IPS DF 6.9 (cell line): ENCODE measurements at places on chromosomes 16 and 17.

DNA sequence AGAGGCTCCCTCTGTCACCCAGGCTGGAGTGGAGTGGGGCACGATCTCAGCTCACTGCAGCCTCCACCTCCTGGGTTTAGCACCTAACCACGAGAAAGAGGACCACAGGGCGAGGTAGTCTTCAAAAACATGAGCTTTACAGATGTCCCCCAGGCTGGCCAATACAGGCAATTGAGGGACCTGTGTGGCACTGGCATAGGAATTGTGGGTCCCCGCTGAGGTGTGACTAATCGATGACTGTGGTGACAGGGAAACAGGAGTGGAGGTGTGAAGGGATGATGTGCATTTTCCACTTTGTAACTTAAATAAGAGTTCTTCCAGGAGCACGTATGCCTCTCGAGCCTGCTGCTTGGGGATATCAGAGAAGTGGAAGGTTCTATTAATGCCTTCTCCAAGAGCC, 12.6 kb upstream of the ARHGAP17 start:
- H3K36me3 ChIP-seq: no peaks in the 10 kb centered on the region
- no peaks in the 10 kb centered on the region for H3K4me1 ChIP-seq
- no peak overlapping the region for H3K4me3 ChIP-seq
- no peaks in the 10 kb centered on the region for H3K27me3 ChIP-seq
- no peak overlapping the region for H3K27ac ChIP-seq
- DNase-seq: no peak

DNA sequence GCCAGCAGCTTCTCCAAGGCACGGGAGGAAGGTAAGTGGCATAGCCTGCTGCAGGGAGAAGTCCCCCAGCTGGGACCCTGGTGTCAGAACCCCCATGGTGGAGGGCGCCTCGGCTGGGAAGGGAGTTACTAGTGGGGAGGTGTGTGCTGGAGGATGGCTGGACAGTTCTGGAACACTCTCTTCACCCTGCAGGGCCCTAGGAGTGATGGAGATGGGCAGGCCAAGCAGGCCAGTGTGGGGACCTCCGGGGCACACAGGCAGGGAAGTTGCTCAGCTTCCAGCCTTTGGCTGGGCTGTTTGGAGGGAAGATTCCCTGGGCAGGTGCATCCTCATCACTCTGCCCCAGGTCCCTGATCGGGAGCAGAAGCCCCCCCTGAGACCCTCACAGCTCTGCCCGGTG, 696 bp downstream of the C17orf99 start:
- no peak overlapping the region for H3K27ac ChIP-seq
- no peaks in the 10 kb centered on the region for H3K27me3 ChIP-seq
- DNase-seq: no peak
- no peak overlapping the region for H3K4me3 ChIP-seq

- H3K27me3 ChIP-seq: no peaks in the 10 kb centered on the region
- no peaks in the 10 kb centered on the region for H3K36me3 ChIP-seq
- no peak overlapping the region for H3K4me3 ChIP-seq
- no peak for DNase-seq
- H3K4me1 ChIP-seq: no peaks in the 10 kb centered on the region
Measured at GRCh38 chr17:36055171-36055570, 8.9 kb upstream of the CCL18 start.

GRCh38 chr16:78563905-78564304, 464.5 kb downstream of the WWOX start:
- no peak overlapping the region for H3K4me3 ChIP-seq
- H3K27ac ChIP-seq: no peak overlapping the region
- no peak for DNase-seq
- no peaks in the 10 kb centered on the region for H3K4me1 ChIP-seq
- no peaks in the 10 kb centered on the region for H3K27me3 ChIP-seq

GRCh38 chr16:78929841-78930240, 670.7 kb downstream of the MAF start:
- H3K4me3 ChIP-seq: no peak overlapping the region
- no peak for DNase-seq
- H3K27me3 ChIP-seq: no peaks in the 10 kb centered on the region
- H3K4me1 ChIP-seq: no peaks in the 10 kb centered on the region
- no peak overlapping the region for H3K27ac ChIP-seq

GRCh38 chr16:86651823-86652222, 73.5 kb downstream of the FOXL1 start:
- DNase-seq: no peak
- no peak overlapping the region for H3K27ac ChIP-seq
- H3K4me1 ChIP-seq: no peaks in the 10 kb centered on the region
- no peak overlapping the region for H3K4me3 ChIP-seq
- no peaks in the 10 kb centered on the region for H3K36me3 ChIP-seq

DNA sequence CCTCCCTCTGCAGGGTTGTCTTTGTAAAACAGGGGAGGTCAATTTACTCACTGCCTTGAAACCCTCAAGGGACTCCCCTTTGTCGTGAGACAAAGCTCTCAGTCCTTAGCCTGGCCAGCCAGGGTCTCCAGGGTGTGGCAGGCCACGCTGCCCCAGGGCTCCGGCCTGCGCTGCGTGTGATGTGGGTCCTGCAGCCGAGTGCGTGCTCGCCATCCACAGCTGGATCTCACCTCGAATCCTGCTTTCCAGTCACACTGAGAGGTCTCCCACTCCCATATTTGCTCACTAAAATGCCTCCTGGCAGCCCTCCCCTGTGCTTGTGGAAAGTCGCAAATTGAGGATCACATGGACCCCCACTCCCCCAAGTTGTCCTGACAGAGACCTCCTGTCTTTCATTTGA, 10.0 kb upstream of the CLEC18C start:
- no peak overlapping the region for H3K4me3 ChIP-seq
- H3K36me3 ChIP-seq: peaks cover 10% of the 10 kb centered on the region
- H3K27ac ChIP-seq: no peak overlapping the region

DNA sequence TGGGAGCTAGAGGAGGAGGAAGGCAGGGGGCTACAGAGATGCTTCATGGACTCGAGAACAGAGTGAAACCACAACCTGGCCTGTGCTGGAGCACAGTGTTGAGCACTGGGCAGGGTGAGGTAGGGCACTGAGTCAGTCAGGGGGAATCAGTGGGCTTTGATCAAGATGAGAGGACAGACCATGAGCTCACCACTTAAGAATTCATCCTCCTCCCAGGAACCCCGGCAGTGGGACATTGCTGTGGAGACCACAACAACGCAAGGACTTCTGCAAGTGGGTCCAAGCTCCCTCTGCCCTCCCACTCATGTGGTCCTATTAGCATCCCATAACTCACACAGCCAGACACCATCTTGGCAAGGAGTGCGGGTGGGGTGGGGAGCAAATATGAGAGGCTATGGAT, 1.7 kb upstream of the CES5A start:
- H3K36me3 ChIP-seq: no peaks in the 10 kb centered on the region
- H3K4me1 ChIP-seq: no peaks in the 10 kb centered on the region

DNA sequence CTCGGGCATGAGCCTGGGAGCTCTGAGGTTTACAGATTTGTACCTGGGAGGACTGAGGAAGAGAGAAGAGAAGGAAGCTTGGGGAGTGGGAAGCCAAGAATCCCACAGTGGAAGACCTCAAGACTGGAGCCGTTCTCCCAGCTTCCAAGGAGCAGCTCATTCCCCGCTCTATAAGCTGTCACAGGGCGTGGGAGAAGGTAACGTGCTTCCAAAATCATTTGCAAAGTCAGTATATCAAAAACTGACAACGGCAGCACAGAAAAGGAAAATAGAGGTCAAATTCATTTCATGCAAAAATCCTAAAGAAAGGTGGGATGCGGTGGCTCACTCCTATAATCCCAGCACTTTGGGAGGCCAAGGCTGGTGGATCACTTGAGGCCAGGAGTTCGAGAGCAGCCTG, 7.8 kb downstream of the PIK3R5 start:
- H3K36me3 ChIP-seq: no peaks in the 10 kb centered on the region
- H3K27ac ChIP-seq: no peak overlapping the region
- H3K4me1 ChIP-seq: 0 out of 2 replicates have a peak, but pooled peaks cover 3% of the 10 kb centered on the region
- no peak overlapping the region for H3K4me3 ChIP-seq

GRCh38 chr17:79495665-79496064, 115.2 kb downstream of the RBFOX3 start:
- H3K27ac ChIP-seq: no peak overlapping the region
- peaks cover 3% of the 10 kb centered on the region; the same call in 1 of the 2 replicates for H3K4me1 ChIP-seq
- DNase-seq: no peak
- H3K27me3 ChIP-seq: no peaks in the 10 kb centered on the region

DNA sequence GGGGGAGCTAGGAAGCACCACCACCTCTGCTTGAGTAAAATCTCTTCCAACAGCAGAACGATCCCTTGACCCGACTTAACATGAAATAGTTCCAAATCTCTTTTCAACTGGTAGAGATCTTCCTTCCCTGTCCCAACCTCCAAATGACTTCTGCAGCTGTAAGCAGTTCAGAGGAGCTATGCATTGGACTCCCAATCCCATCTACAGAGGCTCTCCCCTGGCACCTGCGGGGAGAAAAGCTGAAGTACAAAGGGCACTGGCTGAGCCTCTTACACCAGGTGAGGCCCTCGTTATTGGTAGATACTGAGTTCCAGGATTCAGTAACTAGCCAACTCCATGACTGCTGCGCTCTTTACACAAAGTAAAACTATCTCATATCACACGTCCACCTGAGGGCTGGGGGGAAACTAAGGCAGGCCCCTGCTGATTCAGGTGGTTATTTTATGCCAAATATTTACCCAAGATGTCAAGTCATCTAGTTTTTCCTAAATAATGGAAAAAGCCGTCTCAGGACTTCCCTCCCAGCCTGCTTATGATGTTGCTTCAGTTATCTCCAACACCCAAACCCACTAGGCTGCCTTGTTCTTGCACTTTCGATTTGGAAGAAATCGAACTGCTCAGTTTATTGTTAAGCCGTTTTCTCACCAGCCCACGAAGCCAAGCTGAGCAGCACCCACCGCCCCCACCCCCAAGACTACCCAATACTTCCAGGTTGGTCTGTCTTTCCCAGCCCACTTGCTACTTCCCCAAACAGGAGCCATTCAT, 3.2 kb downstream of the ACTG1 start:
- peaks cover 24% of the 10 kb centered on the region for H3K36me3 ChIP-seq
- DNase-seq: no peak
- H3K27me3 ChIP-seq: no peaks in the 10 kb centered on the region

DNA sequence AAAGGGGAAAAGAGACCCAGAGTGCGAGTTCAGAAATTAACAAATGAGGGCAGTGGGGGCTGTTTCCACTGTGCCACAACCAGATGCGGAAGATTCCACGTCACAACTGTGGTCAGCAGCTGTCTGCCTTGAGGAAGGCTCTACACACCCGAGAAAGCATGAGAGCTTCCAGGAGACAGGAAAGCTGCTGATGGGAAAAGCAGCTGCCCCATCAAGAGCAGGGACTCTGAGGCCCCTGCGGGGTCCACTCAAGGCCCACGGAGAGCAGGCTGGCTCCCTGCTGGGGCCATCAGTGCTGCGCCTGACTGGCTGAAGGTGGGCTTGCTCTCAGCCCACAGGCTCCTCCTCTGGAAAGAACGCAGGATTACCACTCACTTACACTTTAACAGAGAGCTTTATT, 14.8 kb upstream of the TRAP1 start:
- no peak overlapping the region for H3K4me3 ChIP-seq
- H3K4me1 ChIP-seq: no peaks in the 10 kb centered on the region; the same call in 1 of the 2 replicates
- H3K27ac ChIP-seq: no peak overlapping the region

DNA sequence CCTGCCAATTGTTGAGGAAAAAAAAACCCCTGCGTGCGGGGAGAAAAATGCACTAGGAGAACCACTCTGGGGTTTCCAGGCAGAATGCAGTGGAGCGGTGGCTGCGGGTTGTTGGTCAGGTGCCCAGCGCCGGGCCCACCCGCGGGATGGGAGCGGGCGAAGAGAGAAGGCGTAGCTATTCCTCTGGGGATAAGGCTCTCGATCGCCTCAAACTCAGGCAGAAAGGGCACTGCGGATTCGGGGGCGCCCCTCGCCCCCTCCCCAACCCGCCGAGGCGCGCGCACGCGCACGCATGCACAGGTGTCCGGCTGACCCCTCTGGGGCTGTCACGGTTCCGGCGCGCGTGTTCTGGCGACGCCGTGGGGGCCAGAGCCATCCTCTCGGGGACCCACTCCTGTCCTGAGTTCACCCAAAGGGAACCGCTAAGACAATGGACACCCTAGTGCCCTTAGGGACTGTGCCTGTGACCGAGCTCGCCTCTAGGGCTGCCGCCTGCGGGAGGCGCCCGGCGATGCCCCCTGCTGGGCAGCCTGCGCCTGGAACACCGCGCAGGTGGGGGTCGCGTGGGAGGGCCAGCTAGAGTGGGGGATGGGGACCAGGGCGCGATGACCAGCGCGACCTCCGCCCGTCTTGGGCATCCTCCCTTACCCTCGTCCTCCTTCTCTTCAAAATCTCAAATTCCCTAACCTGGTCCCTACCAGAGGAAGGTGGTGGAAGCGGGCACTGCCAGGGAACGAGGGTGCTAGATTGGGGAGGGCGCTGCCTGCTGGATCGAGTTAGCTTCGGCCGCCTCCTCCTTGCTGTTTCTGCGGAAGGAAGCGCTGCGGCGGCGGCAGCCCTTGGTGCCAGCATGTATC, 14.4 kb upstream of the CBX8 start:
- no peak overlapping the region for H3K4me3 ChIP-seq
- H3K36me3 ChIP-seq: no peaks in the 10 kb centered on the region
- H3K27me3 ChIP-seq: peaks cover 84% of the 10 kb centered on the region
- peaks cover 17% of the 10 kb centered on the region for H3K4me1 ChIP-seq
- DNase-seq: no peak

- DNase-seq: no peak
- H3K27me3 ChIP-seq: no peaks in the 10 kb centered on the region
- no peak overlapping the region for H3K27ac ChIP-seq
- no peaks in the 10 kb centered on the region for H3K4me1 ChIP-seq
- H3K36me3 ChIP-seq: no peaks in the 10 kb centered on the region
- H3K4me3 ChIP-seq: no peak overlapping the region
Measured at GRCh38 chr16:2486645-2487516, 12.0 kb downstream of the TBC1D24 start.

- H3K27ac ChIP-seq: no peak overlapping the region
- no peak for DNase-seq
- no peak overlapping the region for H3K4me3 ChIP-seq
- H3K4me1 ChIP-seq: 0 out of 2 replicates have a peak, but pooled peaks cover 3% of the 10 kb centered on the region
- H3K27me3 ChIP-seq: no peaks in the 10 kb centered on the region
- no peaks in the 10 kb centered on the region for H3K36me3 ChIP-seq
Measured at GRCh38 chr17:57924677-57925076, 30.5 kb downstream of the CUEDC1 start.

GRCh38 chr17:62965174-62965685, 805 bp upstream of the TANC2 start:
- no peaks in the 10 kb centered on the region for H3K36me3 ChIP-seq
- H3K4me1 ChIP-seq: no peaks in the 10 kb centered on the region
- H3K4me3 ChIP-seq: peak overlapping the region; percentile 82; the same call in 1 of the 2 replicates
- no peak for DNase-seq

DNA sequence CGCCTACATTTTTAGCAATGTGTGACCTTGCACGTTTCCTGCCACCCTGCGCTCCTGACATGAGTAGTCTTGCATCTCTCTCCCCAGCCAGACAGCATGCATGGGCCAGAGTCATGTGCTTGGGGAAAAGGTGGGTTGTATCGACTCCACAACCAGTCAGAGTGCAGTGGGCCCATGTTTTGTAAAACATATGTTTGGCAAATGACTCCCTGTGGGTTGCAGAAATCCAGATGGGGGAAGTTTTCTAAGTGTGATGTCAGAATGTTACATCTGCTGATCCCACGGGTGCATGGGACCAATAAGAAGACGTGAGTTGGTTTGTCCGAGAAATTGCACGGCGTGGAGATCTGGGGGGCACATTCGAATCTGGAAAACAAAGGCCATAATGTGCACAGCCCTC, 147.1 kb downstream of the FOXL1 start:
- H3K4me1 ChIP-seq: no peaks in the 10 kb centered on the region
- no peaks in the 10 kb centered on the region for H3K36me3 ChIP-seq
- no peaks in the 10 kb centered on the region for H3K27me3 ChIP-seq
- no peak overlapping the region for H3K4me3 ChIP-seq
- no peak for DNase-seq
